ENCODE measurements at places on chromosomes 13 and 19.

DNA sequence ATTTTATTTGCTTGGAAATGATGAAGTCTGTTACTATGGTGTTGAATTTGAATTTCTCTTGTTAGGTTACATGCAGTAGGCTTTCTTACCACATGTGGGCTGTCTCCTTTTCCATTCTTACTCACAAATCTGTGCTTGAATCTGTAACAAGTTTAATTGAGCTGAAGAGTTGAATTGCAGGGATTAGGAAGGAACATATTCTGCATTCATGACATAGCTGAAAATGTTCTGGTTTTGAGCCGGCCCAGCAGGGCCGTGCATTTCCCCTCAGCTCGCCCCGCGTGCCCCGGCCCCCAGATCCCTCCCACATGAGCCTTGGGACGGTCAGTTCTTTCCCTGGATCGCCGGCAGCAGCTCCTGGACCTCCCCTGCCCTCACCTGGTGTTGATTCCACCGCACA, 28.1 kb downstream of the TFDP1 start:
- no peak for DNase-seq

DNA sequence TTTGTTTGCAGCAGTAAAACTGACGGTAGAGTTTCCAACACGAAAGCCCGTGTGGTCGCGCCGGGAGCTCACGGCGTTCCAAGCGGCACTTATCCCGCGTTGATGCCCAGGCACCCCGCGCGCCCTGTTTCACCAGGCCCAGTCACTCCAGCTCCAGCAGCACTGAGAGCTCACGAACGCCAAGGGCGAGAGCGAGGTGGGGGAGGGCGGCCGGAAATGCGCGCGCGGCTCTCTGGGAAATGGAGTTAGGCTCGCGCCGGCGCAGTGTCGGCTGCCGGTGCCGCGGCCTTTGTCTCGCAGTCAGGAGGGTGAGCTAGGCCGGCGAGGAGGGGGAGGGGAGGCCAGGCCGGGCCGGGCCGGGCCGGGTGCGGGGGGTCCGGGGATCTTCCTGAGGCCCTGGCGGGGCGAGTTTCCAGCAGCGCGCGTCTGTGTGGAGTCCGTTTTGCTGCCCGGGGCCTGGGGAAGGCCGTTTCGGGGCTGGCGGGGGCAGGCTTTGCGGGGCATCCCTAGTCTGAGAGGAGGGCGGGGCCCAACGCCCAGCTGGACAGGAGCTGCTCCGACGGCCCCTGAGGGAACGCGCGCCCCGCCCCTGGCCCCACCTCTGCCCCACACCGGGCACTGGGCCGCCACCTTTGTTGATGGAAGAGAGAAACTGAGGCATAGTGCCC, at the start of gene ZNF135:
TSS of gene ZNF135 (plus strand) at position 280 of the 668 bp plus-strand sequence. CDS start 721 bp downstream, outside the sequence.
- peak; percentile 38 for DNase-seq

DNA sequence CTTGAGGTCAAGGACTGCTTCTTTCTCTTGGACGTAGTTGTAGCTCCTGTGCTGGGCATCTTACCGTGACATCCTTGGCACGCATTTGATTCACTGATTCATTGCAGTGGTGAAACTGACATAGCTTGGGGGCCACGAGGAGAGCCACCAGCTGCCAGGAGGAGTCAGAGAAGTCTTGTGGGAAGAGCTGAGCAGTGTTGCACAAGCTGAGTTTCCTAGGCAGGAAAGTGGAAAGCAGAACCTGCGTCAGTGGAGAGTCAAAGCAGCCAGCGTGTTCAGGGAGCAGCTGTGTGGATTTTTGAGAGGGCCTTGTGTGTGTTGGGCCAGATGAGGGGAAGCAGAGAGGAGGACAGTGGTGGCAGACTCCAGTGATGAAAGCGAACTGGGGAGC, 5.3 kb upstream of the GPR183 start:
- no peak for DNase-seq

DNA sequence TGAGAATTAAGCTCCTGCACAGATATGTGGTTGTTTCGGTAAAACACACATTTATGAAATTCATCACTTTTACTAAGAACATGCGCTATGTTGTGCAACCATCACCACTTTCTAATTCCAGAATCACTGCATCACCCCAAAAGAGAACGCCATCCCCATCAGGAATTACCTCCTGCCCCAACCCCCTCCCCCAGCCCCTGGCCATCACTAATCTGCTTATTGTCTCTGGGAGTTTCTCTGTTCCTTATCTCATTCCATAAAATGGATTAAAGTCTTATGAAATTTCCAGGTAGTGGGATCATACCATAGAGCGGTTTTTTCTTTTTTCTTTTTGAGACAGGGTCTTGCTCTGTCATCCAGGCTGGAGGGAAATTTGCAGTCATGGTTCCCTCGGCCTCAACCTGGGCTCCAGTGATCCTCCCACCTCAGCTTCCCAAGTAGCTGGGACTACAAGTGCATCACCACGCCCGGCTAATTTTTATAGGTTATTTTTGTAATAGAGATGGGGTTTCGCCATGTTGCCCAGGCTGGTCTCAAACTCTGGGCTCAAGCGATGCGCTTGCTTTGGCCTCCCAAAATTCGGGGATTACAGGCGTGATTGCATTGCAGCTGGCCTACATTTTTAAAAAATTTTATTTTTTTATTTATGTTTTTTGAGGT, 3.5 kb downstream of the ZSCAN5B start:
- no peak for DNase-seq

GRCh38 chr19:28012361-28012760, 1200.6 kb downstream of the UQCRFS1 start:
- DNase-seq, result no peak

DNA sequence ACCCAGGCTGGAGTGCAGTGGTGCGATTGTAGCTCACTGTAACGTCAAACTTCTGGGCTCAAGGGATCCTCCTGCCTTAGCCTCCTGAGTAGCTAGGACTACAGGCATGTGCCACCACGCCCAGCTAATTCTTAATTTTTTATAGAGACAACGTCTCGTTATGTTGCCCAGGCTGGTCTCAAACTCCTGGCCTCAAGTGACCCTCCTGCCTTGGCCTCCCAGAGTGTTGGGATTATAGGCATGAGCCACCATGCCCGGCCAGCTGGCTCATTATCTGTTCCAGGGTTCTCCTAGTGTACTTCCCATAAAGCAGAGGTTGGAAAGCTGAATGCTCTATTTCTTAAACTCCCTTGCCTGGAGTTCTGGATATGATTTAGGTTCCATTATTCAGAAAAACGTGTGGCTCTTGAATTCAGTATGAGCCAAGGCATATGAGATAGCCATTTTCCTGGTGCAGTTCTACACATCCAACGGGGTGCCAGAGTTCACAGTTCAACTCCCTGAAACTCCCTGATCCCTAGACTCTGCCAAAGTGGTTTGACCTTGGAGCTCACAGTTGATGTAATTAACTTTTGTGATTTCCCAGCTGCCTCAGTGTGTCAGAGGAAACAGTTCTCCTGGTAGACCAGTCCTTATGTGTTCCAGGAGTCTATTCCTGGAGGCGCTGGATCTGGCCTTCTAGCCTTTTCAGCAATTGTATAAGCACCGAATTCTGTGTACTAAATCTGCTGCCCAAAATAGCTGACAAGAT, 21.6 kb downstream of the GPR183 start:
- no peak for DNase-seq

DNA sequence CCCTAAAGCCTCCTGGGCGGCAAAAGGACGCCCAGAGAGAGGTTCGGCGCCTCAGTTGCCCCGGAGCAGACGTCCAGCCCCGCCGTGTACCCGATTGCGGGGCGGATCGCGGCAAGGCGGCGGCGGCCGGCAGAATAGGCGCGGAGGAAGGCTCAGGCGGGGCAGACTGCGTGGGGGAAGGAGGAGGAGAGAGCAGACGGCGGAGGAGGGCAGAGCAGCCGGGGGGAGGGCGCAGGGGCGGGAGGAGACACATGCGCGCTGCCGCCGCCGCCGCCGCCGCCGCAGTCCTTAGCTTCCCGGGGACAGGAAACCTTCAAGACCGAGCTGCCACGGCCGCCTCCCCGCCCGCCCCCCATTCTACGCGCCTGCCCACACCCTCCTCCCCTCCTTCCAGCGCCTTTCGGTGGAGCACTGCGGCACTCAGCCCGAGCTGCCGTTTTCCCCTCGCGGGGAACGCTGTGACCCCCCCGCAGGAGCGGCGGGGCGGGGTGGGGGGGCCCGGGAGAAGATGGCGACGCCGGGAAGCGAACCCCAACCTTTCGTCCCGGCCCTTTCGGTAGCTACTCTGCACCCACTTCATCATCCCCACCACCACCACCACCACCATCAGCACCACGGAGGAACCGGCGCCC, at the start of gene LRCH1:
TSS of gene LRCH1 (plus strand) at position 282 of the 632 bp plus-strand sequence. CDS start at position 509, 227 bp downstream.
- peak; percentile 56 for DNase-seq

- DNase-seq, result no peak
These were observed 27.3 kb downstream of the LRFN3 start for GRCh38 chr19:35963514-35963913.

- DNase-seq, result peak; percentile 48
These were observed at the start of gene ADAMTSL5 for GRCh38 chr19:1512671-1513498. Gene ADAMTSL5, minus strand, starts transcription at chr19:1513019. Its CDS starts 2,076 bp downstream, at chr19:1510943.

DNA sequence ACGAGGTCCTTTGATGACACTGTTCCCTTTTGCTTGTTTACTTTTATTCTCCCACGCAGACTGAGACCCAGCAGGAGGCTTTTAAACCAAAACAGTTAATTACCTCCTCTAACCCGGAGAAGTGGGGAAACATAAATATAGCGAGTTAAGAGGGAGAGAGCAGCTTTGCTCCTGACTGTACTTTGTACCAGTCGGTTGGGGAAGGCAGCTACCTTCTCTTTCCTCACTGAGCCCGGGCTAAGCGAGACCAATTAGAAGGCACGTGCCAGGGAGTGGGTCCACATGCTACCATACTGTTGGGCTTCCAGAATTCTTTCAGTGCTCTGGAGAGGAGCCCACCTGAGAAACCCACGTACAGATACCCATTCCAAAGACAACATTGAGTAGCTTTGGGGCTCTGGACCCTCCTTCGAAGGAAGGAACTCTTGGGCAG, 124.2 kb downstream of the ZIC5 start:
- DNase-seq, result no peak

DNA sequence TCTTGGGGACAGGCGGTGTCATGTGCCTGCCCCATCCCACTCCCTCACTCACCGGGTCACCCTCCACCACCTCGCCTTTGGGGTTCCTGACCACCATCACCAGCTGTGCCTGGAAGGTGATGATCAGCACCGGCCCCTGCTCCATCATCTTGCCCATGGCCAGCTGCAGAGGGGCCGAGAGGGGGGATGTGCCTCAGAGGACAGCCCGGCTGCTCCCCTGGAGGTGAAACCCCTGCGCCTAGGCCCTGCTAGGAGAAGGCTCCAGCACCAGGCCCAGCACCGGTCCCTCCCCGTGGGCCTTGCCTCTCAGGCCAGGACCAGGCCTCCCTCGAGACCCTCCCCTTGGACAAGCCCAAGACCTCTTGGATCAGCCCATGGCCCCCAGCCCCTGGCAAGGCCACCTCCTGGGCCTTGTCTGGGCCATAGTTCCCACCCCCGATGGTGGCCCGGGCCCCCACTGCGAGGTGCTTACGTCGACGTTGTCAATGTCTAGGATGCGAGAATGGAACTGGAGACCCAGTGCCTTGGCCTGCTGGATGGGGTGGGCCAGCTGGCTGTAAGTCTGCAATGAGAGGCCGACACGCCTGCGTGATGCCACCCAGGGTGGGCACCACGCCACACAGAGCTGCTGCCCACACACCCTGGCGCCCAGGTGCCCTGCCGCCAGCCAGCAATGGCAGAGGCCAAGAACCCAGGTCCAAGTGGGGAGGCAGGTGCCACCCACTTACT, 1.8 kb upstream of the CTXN1 start:
- DNase-seq, result no peak

DNA sequence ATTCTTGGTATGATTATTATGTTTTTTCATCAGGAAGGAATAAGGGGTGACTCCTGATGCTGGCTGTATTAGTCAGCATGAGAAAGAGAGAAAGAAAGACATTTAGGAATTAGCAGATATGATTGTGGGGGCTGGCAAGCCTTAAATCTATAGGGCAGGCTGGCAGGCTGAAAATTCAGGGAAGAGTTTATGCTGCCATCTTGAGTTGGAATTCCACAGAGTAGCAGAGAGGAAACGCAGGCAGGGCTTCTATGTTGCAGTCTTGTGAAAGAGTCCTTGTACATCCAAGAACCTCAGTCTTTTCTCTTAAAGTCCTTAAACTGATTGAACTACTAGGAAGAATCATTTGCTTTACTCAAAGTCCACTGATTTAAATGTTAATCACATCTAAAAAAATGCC, 262.7 kb upstream of the SLC10A2 start:
- no peak for DNase-seq

- no peak for DNase-seq
These were observed 29.4 kb downstream of the ATP4B start for GRCh38 chr13:113628291-113629270.

DNA sequence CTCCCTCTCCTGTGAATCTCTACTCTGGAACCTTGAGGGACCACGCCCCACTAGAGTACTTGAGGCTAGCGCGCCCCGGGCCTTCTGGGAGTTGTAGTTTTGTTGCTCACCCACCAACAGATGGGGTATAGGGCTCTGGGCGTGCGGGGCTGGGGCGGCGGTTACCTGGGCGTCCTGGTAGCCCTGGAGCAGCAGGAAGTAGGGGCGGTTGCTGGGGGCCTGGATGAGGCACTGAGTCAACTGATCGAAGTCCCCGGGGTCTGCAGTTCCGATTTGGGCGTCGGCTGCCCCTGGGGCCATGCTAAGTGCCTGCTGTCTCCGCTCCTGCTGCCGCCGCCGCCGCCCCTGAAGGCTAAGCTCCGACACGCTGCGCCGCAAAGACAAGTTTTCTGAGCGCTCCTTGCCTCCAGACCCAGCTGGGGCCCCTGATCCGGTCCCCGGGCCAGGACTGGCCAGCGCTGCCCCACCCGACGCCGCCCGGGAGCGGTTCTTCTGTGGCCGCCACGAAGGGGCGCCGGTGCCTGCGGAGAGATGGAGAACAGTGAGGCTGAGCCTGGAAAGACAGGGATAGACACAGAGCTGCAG, 5.3 kb downstream of the RASIP1 start:
- no peak for DNase-seq

GRCh38 chr19:29191005-29191404, 21.9 kb downstream of the UQCRFS1 start:
- no peak for DNase-seq

Measured in stimulated activated CD4-positive, alpha-beta T cell treated with anti-CD3 and anti-CD28 coated beads, TNF-alpha, amount 100 ng/mL, for 1 hour (primary cell).